ENCODE measurements at places on chromosomes 6 and 20. TPM values are rescaled to one million over a fixed set of nuclear protein-coding genes. Genes with fewer than 3 reads are reported as not detected.
A peak's percentile ranks its signal among the peaks of the same experiment; 100 is the strongest.

The C20orf204 gene
- 0.40 TPM for total RNA-seq

The SLC44A4 gene
- not detected for total RNA-seq

The CENPB gene
- total RNA-seq = 54.9 TPM

The TINAG gene
- not detected for total RNA-seq

The TBC1D22B gene
- 7.6 TPM for total RNA-seq

The CCDC170 gene
- 1.6 TPM for total RNA-seq

The GPX5 gene
- not detected for total RNA-seq

The MOG gene
- 2.5 TPM for total RNA-seq

The LST1 gene
- 2.9 TPM for total RNA-seq

The HLA-DQA1 gene
- total RNA-seq = 19.0 TPM

GRCh38 chr6:81362246-81362645 is 390.2 kb downstream of the TENT5A start:
- DNase-seq = no peak

DNA sequence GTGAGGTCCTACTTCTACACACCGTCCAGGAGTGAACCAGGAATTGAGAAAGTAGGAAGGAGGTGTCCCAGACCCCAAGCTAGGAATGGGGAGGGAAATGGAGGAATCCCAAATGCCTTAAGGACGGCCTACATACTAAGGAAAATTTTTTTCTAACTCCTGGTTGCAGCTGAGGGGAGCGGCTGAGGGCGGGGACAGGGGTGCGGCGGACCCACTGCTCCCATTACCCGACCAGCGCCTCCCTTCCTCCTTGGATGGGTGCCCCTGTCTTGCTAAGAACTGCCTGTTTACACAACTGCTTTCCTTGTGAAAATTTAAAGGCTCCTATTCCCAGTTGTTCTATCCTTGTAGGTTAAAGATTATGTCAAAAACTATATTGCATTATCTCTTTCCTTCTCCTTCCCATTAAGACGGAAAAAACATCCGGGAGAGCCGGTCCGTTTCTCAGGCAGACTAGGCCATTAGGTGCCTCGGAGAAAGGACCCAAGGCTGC is 699 bp upstream of the HSPA1B start:
- DNase-seq = peak; percentile 84

DNA sequence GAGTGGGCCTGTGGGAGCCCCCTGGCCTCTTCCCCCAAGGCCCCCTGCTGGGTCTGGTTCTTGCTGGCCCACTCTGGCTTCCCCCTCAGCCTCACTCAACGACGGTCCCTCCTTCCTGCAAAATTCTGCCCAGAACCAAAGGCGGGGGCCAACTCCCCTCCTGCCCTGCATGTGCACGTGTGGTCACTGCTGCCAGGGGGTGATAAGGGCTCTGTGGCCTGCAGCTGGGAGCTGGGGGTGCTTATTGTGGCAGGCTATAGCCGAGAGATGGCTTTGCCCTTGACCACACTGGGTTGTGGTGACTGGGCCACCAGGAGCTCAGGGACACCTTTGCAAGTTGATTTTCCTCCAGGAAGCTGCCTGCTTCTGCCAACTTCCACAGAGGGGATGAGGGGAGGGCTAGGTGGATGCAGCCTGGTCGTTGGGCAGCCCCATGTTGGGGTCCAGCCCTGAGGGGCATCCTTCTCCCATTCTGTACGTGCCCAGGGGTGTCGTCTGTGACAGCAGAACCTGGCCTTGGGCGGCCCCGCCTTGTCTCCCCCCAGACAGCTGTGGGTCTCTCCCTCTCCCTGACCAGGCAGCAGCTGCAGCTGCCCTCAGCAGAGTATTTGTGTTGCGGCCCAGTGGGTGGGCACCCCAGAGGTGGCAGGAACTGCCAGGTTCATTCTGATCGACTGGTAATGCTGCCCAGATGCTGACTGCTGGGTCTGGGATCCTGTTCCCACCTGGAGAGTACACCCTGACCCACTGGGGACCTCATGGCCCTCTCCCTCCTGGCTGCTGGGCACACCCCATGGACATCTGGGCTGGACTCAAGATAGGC is 5.6 kb downstream of the TCEA2 start:
- no peak for DNase-seq

GRCh38 chr6:147586044-147586443 is 77.6 kb downstream of the SAMD5 start:
- DNase-seq = peak; percentile 50

GRCh38 chr6:19643287-19643686 is 193.9 kb upstream of the ID4 start:
- no peak for DNase-seq

DNA sequence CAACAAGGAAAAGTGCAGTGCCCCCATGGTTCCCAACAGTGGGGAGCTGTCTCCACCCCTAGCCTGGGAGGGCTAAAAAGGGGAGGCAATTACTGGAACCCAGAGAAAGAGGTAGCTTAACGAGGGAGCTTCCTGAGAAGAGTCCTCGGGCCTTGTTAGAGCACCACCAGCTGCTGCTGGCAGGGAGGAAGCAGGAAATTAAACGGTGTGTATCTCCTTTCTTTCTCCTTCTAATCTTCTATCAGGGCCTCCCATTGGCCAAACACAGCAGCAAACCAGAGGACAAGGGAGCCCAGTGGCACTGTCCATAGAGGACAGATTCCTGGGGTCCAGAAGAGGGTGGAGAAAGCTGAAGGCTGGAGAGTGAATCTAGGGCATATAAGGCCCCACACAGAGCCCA is 7.6 kb upstream of the BTN2A2 start:
- no peak for DNase-seq

- DNase-seq = no peak
Measured at GRCh38 chr6:86487660-86488221, 449.6 kb upstream of the HTR1E start.

- no peak for DNase-seq
Measured at GRCh38 chr20:31430568-31431115, 9.8 kb upstream of the DEFB123 start.

GRCh38 chr6:18136260-18136659 is 13.8 kb upstream of the NHLRC1 start:
- DNase-seq = no peak

DNA sequence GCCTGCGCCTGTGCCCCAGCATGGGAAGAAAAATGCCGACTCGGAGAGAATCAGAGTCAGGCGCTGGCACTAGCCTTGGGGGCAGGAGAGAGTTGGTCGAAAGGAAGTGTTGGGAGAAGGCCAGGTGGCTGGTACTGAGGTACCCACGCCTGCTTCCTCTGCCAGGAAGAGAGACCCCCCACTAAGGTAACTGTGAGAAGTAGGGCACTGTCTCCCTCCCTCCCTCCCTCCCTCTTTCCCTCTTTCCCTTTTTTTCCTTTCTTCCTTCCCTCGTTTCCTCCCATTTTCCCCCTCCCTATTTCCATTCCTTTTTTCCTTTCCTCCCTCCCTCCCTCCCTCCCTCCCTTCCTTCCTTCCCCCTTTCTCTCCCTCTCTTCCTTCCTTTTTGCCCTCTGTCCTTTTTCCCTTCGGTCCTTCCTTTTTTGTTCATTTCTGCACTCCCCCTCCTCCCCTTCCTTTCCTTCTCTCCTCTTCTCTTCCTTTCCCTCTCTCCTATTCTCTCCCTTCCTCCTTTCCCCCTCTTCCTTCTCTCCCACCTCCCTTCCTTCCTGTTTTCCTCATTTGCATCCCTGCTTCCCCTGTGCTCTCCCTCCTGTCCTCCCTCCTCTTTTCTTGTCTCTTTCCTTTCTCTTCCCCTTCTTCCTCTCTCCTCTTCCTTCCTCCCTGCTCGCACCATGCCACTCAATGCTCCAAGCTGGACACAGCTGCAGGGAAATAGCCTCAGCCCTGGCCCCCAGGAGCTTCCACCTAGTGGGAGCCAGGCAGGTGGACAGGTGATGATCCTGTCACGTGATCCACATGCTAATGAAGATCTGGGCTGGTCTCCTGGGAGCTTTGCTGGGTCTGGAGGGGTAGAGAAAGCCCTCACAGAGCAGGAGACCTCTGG is 148.0 kb downstream of the DHX35 start:
- no peak for DNase-seq

GRCh38 chr20:25067102-25067987 is 9.4 kb upstream of the ACSS1 start:
- no peak for DNase-seq

DNA sequence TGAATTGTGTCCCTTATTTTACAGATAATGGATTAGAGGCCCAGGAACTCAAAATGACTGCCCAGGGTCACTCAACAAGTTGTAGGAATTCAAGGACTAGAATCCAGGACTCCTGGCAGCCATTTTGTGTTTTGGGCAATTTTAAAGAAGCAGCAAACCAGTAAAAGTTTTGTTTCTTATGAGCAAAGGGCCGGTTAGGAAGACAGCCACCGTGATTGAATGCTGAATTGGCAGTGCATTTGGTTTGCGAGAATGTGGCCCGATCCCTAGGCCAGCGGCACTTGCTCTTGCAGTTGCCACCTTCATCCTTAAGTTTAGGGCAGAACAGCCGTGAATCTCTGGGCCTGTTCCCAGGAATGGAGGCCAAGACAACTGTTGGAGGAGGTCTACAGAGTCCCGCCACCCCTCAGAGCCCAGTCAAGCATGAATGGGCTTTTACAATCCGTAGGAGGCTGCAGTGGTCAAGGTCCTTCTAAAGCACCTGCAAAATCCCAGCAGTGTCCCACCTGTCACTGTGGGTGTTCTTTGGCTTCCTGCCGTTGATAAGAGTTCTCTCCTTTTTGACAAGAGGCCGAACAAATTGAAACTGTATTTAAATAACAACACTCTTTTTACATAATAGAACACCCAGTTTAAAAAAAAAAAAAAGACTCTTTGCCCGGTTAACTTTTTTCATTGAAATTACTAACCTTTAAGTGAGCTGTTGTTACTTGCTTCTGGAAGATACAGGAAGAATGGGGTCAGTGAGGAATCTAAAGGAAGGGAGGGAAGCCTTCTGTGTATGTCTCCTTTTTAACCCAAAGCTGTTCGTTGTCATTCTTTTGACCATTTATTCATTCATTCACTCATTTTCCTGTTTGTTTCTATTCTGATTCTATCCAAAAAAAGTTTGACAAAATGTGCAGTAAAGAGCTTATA is 68.7 kb downstream of the PHACTR2 start:
- no peak for DNase-seq

DNA sequence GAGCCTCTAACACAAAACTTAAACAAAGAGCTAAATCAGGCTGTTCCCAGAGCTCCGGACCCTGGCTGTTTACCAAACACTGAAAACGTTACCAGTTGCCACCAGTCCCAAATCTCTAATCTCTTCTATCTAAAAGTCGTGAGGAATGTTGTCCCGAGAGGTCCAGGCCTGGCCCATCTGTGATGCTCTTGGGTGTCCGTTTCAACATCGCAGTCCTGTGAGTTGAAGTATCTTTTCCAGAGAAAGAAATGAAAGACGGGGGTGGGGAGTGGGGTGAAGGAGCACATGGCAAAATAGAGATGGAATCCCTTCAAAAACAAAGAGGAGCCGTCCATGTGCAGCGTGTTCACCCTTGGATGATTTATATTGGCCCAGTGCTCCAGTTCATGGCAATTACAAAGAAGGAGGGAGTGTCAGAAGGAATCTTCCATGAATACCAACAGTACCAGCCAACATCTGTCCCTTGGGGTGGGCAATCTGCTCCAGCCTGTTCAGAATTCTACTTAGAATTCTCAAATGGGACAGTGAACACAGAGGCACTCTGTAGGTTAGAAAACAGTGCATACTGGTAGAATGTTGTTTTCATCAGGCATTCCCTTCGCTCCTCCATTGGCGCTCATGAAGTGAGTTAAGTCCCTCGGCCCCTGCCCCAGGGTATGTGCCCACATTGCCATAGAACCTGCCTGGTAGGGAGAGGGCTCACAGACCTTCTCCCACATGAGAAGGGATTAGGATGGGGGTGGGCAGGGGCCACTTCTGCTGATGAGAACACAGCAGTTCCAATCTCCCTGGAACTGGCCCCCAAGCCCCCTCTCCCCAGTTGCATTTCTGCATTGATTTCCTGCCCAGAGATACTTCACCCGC is 112.1 kb downstream of the LY86 start:
- no peak for DNase-seq

DNA sequence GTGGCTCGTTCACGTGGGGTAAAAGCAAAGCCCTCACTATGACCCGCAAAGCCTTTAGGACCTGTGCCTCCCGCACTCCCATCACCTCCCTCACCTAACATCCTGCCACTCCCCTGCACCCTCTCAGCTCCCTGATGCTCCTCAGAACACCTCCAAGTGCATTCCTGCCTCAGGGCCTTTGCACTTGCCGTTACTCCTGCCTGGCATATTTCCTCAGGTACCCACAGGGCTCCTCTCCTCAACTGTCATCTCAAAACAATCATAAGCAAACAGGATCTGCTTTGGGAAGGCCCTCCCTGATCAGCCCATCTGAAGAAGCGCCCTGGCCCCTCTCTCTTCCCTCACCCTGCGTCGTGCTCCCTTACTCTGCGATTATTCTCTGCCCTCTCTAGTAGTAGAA is 49.1 kb downstream of the FGD2 start:
- no peak for DNase-seq

GRCh38 chr6:37630281-37630799 is 67.3 kb downstream of the MDGA1 start:
- DNase-seq = no peak

DNA sequence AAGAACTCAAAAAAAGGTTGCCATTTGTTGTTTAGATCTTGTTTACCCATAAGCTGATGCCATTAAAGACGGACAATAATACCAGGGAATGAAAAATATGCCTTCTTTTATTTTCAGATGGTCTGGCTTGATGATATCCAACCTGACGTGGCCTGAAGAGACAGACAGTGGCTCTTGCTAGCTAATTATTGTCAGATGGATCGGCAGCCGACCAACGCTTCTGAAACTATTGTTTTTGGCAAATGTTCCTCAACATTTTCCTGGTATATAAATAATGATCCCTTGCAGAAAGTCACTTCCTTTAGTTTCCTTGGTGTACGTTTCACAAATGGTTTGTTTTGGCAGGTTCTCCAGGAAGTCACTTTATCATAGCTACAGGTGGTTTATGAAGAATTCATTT is 290.9 kb upstream of the TSHZ2 start:
- DNase-seq = no peak

- no peak for DNase-seq
Measured at GRCh38 chr20:57397693-57398108, 6.5 kb downstream of the RBM38 start.

GRCh38 chr20:7399114-7399513 is 541.1 kb downstream of the HAO1 start:
- DNase-seq = no peak

DNA sequence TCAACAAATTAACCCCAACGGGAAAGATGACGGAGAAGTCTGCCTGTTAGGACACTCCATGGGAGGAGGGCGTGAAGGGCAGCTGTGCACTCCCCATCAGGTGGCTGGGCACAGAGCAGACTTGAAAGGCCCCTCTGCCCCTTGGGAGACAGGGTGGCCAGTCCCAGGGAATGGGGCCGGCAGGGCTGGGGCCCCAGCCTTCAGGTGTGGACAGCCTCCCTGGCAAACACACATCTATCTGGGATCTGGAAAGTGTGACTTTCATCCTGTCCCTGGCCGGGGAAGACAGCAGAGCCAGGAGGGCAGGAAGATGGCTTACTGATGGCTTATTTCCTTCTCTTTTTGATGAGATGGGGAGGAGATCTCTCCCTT is 4.5 kb upstream of the FRMD1 start:
- DNase-seq = no peak

GRCh38 chr6:144234399-144234798 is 50.7 kb upstream of the UTRN start:
- DNase-seq = no peak

GRCh38 chr20:49668181-49668877 is 45.3 kb downstream of the B4GALT5 start:
- DNase-seq = peak; percentile 30
